Cardiac septum (tissue), 1 donor: ENCODE measurements at places on chromosomes 2 and 18. TPM values are rescaled to one million over a fixed set of nuclear protein-coding genes. Genes with fewer than 3 reads are reported as not detected.

The GULP1 gene
- 5.1 TPM for total RNA-seq

The RNF25 gene
- total RNA-seq = 17.5 TPM

The KCNK3 gene
- 0.70 TPM for total RNA-seq

The DUSP19 gene
- 8.6 TPM for total RNA-seq

The MROH2A gene
- not detected for total RNA-seq

The G6PC2 gene
- total RNA-seq = not detected
